Activated CD4-positive, alpha-beta T cell treated with anti-CD3 and anti-CD28 coated beads, Interleukin-2, amount 50 U/mL, for 16 hours (primary cell): ENCODE measurements at places on chromosomes 2 and 18.

GRCh38 chr2:29446847-29447246 is 331.6 kb downstream of the CLIP4 start:
- no peak for DNase-seq

- no peak for DNase-seq
Observed at GRCh38 chr2:134277223-134277622, 23.4 kb downstream of the MGAT5 start.

- DNase-seq = peak; percentile 91
Observed at GRCh38 chr2:65300761-65301711, 73.4 kb downstream of the ACTR2 start.

- DNase-seq = peak; percentile 13
Observed at GRCh38 chr2:6945087-6945813, 28.0 kb downstream of the RNF144A start.

- no peak for DNase-seq
Observed at GRCh38 chr2:168673265-168674189, 128.9 kb upstream of the NOSTRIN start.

GRCh38 chr2:134287323-134287722 is 33.5 kb downstream of the MGAT5 start:
- peak; percentile 67 for DNase-seq

GRCh38 chr2:30366199-30366691 is 80.8 kb upstream of the LCLAT1 start:
- peak; percentile 29 for DNase-seq

GRCh38 chr2:239029958-239030357 is 182.1 kb downstream of the TWIST2 start:
- no peak for DNase-seq

DNA sequence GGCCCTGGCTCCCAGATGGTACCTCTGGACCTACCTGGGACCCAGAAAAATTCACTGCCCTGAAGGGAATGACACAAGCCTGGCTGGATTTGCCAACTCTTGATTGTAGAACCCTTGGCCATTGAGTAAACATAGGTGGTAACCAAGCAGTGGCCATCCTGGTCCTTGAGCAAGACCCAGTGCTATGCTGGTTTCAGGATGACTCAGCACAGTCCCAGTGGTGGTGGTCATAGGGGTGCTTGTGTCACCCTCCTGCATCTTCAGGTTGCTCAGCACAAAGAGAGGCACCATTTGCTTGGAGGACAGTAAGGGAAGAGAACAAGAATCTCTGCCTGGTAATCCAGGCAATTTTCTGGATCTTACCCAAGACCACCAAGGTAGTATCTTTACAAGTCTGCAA is 52.9 kb downstream of the UPP2 start:
- DNase-seq = no peak

DNA sequence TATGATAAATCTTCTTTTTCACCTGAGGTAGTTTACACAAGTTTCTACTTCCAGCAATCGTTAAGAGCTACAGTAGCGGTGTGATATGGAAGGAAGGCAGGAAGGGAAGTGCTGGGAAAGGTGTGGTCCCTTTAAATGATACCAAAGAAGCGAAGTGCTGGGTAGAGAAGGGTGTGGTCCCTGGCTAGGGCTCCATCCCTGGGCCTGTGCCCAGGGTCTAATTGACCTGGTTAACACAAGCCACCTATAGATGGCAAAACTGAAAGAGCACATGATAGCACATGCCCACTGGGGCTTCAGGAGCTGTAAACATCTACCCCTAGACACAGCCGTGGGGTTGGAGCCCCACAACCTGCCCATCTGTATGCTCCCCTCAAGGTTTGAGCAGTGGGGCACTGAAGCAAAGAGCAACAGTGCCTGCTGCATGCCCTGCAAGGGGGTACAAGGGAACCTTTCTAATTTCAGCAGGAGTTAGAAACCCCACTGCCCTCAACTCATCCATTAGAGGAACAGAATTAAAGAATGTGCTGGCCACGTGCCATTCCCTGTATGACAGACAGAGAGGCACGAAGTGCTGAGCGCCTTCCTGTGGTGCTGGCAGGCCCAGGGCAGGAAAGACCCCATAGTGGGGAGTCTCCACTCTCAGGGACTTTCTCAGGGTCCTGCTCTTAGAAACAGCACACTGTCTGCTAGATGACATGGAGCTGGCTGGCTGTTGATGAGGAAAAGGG is 153.1 kb upstream of the LMAN1 start:
- DNase-seq = no peak

- DNase-seq = no peak
Observed at GRCh38 chr2:39608686-39609441, 56.9 kb upstream of the TMEM178A start.

GRCh38 chr2:127733113-127733815 is 32.0 kb downstream of the SFT2D3 start:
- no peak for DNase-seq

DNA sequence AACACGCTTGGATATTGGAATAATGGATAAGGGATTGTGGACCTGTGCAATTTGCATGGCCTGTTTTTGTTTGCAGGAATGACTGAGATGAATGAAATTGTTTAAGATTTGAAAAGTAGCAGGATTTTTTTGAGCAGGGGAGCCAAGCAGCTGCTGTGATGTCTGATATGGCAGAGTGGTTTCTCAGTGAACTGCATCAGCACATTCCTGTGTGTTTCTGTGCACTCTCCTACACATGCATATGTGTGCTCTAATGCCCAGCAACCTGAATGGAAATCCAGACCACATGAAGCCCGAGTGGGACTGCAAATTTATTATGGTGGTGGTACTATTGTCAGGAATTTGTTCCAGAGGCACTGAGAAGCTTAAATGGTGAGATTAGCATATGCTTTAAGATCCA is 161.7 kb downstream of the PARD3B start:
- DNase-seq = no peak

GRCh38 chr2:219261024-219261855 is 7.5 kb upstream of the TUBA4A start:
- DNase-seq = no peak

GRCh38 chr2:172109988-172110811 is 7.5 kb upstream of the DLX2 start:
- DNase-seq = no peak

GRCh38 chr2:109436610-109437225 is 177.0 kb downstream of the SEPTIN10 start:
- no peak for DNase-seq

GRCh38 chr2:182207049-182207746 is 219.6 kb downstream of the PDE1A start:
- no peak for DNase-seq

DNA sequence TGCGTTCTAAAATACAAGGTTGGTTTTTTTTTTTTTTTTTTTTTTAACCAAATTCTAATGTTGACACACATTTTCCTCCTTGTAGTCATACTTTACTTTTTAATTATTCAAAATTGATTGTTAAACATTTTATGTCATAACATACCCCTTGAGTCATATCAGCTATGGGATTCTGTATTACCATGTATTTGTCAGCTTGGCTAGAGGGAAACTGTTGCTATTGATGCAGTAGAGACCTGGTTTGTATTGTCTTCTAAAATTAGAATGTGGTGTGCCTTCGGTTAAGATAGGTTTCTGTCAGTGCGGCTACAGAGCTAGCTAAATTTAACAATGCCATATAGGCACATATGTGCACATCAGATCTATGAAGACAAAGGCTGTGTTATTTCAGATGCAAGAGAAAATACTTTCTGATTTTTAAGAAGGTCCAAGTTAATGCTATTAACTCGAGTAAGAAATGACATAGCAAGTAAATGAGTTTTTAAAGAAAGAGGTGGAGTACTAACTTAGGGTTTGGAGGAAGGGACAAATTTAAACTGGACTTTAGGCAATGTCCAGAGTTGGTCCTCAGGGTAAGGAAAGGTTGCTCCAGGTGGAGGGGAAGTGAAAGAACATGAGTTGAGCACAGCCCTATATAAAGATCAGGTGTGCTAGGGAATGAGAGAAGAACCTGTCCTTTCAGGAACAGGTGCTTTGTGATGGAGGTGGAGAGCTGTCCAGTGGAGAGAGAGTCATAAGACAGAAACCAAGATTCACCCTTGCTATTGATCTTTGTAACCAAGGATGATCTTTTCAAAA is 152.3 kb downstream of the PRPF40A start:
- DNase-seq = peak; percentile 49

DNA sequence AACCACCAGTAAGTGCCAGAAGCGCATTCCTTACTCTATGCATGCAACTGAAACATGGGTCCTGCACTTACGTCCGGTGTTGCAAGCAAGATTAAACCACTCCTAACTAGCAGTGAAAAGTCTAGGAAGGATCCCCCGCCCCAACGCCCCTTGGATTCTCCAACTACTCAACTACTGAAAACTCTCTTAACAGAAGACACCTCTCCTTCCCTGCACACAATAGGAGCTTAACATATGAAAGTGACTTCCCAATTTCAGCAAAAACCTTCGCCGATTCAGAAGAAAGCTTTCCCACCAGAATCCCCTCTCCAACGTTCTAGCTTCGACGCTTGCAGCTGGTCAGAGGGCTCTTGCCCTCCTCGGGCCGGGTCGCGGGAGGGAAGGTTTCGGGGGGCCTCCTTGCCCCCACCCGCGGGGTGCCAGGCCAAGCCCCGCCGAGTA is 578 bp downstream of the IWS1 start:
- DNase-seq = peak; percentile 21

DNA sequence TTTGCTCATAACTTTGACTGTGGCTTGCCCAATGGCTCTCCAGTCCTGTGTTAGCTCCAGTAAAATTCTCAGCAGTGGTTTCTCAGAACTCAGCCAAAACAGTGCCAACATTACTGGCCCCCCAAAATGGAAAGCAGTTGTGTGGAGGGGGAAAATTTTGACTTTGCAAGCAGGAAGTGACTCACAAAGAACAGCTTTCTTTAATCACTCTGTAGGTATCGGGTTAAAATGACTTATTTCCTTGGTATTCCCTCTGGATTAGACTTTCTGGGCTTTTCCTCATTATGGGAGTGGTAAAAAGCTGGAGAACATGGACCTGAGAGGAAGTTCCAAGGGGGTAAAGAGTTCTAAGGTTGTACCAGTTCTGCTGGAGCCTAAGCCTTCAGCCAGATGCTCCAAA is 175.7 kb upstream of the RND3 start:
- no peak for DNase-seq

DNA sequence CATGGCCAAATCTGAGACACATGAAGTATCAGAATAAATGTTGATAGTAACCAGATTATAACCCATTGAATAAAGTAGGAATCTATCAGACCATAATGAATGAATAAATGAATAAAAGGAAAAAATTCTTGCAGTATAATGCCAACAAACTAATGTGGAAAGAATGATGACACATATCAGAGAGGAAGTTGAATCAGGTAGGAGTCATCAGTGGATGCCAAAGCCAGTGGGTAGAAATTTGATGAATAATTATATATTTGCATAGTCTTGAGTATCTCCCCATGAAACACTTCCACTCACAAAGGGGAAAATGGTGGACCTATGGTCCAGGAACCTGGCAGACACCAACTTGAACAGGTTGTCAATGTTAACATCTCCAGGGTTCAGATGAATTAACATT is 68.6 kb downstream of the GALNT3 start:
- no peak for DNase-seq

DNA sequence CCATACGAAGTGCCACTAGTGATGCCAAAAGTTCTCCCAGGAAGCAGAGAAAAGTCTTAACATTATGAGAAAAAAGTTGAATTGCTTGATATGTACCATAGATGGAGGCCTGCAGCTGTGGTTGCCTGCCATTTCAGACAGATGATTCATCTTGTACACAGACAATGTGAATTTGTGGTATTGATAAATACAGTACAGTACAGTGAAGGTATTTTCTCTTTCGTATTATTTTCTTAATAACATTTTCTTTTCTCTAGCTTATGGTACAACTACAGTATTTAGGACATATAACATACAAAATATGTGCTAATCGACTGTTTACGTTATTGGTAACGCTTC is 33.6 kb upstream of the VWC2L start:
- DNase-seq = no peak

GRCh38 chr18:6521803-6522418 is 107.2 kb upstream of the L3MBTL4 start:
- DNase-seq = peak; percentile 31

GRCh38 chr2:208311954-208312353 is 45.9 kb downstream of the PIKFYVE start:
- peak; percentile 26 for DNase-seq

GRCh38 chr2:105496271-105496670 is 97.4 kb upstream of the FHL2 start:
- no peak for DNase-seq

DNA sequence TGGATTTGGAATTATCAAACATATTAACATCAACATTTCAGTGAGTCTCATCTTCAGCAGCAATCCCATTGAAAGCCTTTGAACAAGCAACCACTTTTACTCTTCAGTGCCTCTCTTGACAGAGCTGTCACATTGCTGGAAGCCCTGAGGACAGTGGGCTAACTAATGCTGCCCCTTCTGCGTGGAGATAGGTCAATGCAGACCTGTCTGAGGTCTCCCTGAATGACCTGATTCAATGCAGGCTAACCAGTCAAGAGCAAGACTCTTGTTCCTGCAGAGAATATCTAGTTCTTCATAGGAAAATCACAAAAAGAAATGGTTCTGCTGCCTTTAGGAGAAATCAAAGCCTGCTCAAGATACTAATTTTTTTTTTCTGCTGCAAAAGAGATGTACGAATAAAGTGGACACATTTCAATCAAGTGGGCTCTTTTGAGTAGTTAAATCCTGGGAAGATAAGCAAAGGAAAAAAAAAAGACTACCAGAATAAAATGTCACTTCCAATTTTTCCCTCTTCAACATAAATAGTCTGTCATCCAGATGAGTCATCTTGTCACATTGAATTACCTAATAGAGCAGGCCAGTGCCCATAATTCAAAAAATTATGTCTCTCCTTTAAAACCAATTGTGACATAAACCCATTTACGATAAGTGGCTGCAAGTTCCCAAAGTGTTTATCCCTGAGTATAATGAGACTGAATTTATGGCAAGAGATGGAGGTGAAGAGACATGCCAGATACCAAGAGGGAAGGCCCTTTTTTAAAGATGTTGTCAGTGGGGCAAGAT is 1269.0 kb upstream of the DDX18 start:
- no peak for DNase-seq

DNA sequence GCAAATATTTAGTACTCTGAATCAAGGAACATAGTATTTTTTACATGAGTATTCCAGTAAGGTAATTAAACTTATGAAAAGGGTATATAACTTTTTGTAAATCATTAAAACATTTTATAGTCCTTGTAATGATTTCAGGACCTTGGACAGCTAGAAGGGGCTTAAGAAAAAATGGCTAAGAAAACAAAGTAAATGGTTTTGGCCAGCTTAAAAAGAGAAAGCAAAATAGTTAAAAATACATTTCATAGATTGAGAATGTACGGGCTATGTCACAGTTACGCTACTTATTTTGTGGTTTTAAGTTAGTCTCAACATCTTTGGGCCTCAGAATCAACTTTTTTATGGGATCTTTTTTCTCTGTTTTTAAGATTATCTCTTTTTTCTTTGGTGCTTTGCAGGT is 26.7 kb downstream of the POLI start:
- DNase-seq = no peak
